CD4-positive, alpha-beta T cell treated with Interleukin-10 for 1 hour (primary cell): ENCODE measurements at places on chromosomes 6 and 20.
A peak's percentile ranks its signal among the peaks of the same experiment; 100 is the strongest.

DNA sequence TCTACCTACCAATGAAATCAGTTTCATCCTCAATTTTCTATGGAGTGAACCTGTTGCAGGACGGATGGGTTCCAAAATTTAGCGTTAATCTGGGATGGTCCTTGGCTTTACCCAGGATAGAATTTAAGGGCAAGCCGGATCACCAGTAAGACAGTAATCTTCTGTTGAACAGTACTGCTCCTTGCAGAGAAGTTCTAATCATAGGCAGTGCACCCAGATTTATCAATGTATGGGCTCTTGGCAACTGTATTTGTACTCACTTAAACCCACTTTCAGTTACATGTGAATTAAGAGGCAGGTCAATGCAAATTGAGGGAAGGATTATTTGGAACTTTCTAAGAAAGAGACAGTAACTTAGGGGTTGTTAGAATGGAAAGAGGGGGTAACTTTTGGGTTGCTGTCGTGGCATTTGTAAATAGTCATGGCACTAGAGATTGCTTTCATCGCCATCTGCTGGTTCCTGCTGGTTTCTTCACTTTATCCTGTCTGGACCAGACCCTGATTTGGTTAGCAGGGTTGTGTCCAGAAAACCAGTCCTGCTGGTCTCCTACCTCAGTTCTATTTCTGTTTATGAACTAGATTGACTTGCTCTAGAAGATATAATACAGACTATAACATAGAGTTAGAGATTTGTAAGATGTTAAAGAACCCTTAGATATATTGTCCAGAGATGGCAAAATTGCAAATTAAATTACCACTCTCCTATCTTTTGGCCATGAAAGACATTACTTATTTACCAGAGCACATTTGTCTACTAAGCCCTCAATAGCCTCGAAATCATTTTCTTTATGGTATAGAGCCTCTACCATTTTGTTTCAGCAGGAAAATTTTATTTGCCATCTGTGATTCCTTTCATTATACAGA lies 646.3 kb downstream of the UTRN start:
- DNase-seq: peak; percentile 29

DNA sequence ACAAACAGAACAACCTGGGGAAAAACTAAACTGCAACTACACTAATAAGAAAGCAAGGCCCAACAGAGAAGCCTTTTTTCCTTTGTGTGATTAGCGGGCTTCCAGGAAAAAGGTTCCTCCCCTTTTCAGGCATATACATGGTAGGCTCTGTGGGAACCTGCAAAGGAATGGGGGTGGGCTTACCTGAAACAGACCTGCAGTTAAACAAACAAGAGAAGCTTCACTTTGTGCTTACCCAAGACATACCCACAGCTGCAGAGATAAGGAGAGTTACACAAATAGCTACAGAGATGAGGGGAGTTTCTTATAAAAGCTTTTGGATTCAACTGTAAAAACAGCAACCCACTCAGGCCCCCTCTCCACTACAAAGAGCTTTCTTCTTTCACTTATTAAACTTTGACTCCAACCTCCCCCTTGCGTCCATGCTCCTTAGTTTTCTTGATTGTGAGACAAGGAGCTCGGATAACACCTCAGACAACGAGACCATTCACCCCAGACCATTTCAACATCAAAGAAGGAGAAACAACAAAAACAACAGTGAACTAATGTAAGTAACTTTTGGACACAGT lies 30.9 kb downstream of the RNF146 start:
- DNase-seq: no peak

DNA sequence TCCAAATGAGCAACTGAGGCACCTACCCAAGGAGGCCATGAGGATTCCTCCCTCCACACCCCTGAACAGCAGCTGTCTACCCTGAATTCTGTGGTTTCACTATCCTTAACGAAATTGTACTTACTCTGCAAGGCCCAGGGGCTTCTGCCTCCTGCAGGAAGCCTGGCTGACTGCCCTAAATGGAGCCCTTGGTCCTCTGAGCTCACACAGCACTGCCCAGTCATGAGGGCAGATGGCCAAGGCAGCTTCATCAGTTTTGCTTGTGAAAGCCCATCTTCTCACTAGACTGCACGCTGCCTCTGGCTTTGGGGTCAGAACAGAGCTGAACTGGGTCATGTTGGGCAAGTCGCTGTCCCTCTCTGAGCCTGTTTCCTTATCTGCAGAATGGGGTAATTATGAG lies 26.4 kb upstream of the SIRPA start:
- no peak for DNase-seq

- DNase-seq: no peak
These were observed 71.6 kb downstream of the GINS1 start for GRCh38 chr20:25478889-25479568.

DNA sequence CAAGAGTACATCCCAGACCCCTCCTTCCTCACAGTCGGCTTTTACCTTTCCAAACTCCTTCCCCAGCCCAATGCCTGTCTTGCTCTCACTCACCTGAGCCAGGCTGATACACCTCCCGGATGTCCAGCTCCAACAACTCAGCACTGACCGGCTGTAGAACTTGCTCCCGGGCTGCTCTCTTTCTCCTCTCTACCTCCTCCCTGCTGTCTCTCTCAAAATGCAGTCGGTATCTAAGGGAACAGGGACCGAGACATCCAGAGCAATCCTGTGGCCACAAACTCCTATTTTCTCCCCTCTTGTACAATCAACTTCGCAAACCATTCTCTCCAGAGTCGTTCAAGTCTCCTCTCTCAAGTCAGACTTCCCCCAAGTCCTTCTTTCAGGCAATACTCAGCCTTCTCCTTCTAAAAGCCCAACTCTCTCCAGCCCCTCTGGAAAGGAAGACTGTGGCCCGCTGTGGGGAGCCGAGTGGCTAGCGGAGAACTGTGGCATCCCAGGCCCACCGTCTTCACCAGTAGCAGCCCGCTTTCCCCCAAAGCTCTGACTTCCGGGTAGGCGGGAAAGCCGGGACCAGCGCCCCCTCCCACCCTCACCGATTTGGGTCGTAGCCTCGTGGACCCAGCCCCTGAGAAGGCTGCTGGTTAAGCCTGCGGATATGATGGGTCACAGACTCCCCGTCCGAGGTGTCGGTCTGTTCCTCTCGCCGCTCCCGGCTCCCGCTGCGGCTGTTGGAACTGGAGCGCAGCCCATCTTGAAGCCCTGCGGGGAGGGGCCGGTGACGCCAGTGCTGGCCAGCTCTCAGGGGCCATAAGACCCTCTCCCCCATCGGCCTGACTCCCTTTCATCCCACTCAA lies 1.1 kb downstream of the GNL1 start:
- no peak for DNase-seq

- no peak for DNase-seq
These were observed 99.3 kb downstream of the UTRN start for GRCh38 chr6:144384427-144384826.

- DNase-seq: peak; percentile 40
These were observed 3.7 kb upstream of the CST11 start for GRCh38 chr20:23456409-23456808.

DNA sequence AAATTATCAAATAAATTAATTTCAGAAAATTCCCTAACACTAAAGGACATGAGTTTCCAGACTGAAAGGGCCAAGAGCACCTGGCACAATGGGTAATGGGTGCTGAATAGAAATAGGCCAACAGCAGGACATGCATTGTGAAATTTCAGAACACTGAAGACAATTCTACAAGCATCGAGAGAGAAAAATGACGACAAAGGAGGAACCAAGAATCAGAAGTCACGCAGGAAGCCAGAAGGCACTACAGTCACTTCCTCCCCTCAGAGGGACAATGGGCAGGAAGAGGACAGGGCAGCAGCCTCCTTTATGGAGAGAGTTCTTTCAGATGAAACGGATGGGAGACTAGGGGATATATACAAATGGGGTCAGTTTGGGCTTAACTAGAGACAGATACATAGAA lies 29.6 kb downstream of the PCNA start:
- DNase-seq: peak; percentile 42

GRCh38 chr6:130307752-130308361 lies 58.0 kb upstream of the TMEM200A start:
- no peak for DNase-seq

DNA sequence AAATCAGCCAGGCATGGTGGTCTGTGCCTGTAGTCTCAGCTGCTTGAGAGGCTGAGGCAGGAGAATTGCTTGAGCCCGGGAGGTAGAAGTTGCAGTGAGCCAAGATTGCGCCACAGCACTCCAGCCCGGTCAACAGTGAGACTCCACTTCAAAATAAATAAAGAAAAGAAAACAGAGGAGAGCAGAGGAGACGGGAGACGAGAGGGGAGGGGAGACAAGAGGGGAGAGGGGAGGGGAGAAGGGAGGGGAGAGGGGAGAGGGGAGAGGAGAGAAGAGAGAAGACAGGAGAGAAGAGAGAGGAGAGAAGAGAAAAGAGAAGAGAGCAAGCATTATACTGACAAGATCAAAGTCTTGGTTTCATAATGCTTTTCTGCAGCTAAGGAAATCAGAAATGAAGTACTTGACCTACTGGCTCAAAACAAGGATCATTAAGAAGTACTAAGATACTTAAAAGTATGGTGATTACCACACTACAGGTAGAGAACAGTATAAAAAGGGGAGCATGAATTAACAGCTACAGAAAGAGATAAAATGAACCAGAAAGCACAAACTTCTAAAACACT lies 30.5 kb downstream of the FAM8A1 start:
- no peak for DNase-seq

GRCh38 chr6:158705386-158706126 lies 55.7 kb downstream of the SYTL3 start:
- no peak for DNase-seq

DNA sequence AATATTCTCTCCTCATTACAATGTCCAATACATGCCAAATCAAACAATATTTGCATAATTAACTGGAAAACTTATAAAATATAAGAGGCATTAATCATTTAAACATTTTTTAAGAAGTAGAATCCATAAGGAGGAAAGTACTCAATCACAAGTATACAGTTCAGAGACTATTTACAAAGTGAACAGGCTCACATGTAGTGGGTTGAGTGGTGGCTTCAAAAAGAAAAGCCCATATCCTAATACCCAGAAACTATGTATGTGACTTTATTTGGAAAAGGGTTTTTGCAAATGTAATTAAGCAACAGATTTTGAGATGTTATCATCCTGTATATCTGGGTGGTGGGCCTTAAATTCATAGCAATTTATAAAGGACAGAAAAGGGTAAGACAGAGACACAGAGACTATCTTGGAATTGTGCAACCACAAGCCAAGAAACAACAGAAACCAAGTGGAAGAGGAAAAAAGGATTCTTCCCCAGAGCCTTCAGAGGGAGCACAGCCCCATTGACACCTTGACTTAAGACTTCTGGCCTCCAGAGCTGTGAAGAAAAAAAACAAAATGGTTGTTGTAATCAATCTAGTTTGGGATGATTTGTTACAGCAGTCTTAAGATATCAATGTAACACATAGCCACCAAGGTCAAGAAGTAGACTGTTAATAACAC lies 32.7 kb upstream of the CRISP1 start:
- no peak for DNase-seq

DNA sequence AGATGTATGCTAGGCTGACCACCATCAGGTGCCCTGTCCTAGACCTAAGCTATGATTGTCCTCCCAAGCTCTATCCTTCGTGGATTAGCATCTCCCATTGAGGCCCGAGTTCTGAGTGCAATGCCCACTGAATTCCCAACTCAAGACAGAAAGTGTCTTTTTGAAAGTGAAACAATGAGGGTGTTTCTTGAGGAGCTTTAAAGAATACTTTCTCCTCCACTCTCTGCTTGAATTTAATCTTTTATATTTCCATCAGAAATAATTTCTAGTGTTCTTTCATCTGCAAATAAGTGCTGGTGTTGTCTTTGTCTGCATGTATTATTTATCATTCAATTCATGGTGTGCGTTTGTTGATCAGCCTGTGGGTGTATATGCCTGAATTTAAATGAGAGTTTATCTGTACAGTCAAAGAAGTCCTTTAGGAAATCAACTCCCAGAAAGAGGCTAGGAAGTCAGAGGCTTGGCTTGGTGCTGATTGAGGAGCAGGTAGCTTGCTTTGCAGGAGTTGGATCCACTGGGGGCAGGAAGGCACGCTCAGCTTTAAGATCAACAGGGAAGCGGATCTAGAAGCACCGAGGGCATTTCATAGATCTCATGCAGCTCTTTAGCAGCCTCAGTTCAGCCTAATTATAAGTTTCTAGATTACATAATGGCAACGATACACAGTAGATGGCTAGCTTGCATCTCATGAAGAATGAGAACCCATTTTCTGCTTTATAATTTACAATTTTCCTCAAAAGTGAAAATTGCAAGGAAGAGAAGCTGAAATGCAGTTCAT lies 36.0 kb upstream of the CCN6 start:
- no peak for DNase-seq

DNA sequence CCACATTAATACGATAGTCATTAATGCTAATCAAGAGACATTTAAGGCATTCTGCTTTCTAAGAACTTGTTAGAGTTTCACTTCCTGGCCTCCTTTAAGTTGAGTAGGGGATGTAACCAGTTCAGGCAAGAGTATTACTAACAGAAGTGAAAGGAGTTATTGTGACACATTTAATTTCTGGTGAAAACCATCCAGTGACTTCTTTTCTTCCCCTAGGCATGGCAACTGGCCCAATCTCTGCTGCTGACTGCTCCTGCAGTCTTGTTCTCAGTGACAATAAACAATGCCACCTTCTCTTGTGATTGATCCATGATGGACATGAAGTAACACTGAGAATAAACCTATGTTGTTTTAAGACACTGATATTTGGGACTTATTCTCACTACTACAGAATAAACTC lies 130.9 kb upstream of the DEFB112 start:
- DNase-seq: no peak

DNA sequence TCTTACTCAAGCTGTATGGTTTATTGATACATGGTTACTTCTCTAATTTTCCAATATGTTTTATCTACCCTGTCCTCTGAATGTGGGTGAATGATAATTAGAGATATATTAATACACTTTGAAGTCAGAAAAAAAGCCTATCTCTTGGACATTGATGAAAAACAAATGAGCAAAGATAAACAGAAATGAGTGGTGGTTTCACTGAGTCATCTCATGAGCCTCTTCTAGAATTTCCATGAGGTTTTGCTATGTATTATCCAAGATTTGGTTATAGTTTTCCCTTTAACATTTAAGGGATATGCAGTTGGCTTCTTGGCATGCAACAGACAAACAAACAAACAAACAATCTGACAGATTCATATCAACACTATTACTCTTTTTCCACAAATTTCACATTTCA lies 586.8 kb downstream of the RFPL4B start:
- no peak for DNase-seq

- DNase-seq: no peak
These were observed 118.5 kb downstream of the SNX5 start for GRCh38 chr20:17849901-17850683.

- no peak for DNase-seq
These were observed 23.4 kb downstream of the KCNQ2 start for GRCh38 chr20:63449025-63449424.

GRCh38 chr6:11497881-11498280 lies 39.7 kb upstream of the TMEM170B start:
- no peak for DNase-seq

GRCh38 chr20:61690993-61691838 lies 374.5 kb downstream of the TAF4 start:
- no peak for DNase-seq

DNA sequence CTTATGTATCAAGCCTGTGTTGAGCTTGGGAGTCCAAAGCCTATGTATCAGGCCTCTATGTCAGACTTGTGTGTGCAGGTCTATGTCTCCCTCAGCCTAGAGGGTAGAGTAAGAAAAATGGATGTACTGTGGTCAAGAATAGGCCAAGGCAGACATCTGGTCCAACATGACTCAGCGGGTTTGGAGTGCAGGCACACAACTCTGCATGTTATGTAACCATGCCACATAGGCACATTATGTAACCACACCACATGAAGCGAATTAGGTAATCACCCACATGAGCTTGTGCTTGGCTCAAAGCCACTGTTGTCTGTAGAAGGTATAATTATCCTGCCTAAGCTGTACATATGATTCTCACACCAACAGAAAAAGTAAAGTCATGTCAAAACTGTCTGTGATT lies 1190.5 kb upstream of the EYS start:
- no peak for DNase-seq
